ENCODE measurements at places on chromosomes 2 and 18. TPM values are rescaled to one million over a fixed set of nuclear protein-coding genes. Genes with fewer than 3 reads are reported as not detected.

The CROCC2 gene
- total RNA-seq = not detected

The INHA gene
- total RNA-seq = 0.59 TPM

DNA sequence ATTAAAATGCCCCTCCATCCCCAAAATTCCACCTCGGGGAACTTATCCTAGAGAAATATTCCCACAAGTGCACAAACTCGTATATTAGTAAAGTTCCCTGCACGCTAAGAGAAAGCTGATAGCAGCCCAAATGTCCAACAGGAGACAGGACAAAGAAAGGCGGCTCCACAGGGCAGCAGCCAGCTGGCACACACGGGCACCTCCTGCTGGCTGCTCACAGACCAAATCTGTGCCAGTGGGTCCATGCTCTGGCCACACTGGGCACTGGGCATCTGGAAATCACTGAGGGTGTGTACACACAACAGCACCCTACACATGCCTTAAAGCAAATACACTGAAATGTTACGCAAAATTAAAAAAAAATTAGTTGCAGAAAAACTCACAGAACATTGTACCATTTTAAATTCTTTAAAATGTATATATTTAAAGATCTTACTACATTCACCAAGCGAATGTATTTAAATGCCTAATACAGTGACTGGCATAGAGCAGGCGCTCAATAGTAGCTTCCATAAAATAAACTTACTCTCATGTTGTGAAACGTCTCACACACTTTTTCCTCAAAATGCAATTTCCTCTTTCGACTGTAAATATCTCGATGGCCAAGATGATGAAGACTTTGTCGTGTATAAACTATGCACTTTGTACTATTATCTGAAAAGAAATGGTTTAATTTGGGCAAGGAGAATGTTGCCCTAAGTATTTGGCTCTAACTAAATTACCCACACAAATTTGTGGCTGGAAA, 19.4 kb downstream of the ZNF516 start:
- DNase-seq = no peak

The RAB27B gene
- 0.08 TPM for total RNA-seq

GRCh38 chr2:55157474-55157884, 74.6 kb downstream of the CLHC1 start:
- no peak for DNase-seq

- no peak for DNase-seq
These were observed 19.2 kb downstream of the DAW1 start for GRCh38 chr2:227890495-227891079.
